ENCODE measurements at places on chromosomes 1 and 21.

DNA sequence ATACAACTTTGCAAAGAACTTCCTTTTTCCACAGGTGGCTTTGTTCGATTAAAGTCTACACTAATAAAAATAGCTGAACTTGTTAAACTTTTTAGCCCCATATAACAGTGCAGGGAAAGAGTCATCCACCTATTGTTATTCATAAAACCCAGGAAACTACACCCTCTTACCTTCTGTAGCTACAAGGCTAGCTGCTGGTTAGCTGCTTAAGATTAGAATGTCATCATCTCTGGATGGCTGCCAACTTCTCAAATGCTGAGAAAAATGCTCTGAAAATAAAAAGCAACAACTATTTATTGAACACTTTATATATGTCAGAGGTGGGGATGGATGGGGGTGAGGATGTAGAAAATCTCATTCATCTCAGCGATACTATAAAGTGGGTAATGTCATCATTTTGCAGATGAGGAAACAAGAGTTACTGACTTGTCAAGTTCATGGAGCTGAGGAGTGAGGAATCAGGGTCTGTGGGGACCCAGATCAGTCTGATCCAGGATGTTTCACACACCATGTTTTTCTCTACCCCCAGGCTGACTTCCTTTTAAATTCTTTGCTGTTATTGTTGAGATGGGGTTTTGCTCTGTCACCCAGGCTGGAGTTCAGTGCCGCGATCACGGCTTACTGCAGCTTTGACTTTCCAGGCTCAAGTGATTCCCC lies 17.1 kb downstream of the ATP5PF start:
- DNase-seq: no peak

DNA sequence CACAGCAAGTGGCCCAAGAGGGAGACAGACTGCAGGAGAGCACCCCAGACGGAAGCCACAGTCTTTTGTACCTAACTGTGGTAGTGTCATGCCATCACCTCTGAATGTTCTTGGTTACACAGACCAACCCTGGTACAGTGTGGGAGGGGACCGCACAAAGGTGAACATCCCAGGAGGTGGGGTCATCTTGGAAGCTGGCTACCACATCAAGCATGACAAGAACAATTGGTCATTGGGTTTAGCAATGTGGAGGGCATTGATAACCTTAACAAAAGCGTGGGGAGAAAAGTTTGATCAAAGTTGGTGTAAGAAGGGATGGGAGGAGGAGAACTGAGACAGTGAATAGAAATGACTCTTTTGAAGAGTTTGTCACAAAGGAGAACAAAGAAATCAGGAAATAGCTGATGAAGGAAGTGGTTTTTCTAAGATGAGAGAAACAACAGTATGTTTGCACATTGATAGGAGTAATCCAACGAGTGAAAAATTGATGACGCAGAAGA lies 87.1 kb upstream of the CACNA1E start:
- DNase-seq: peak; percentile 76

DNA sequence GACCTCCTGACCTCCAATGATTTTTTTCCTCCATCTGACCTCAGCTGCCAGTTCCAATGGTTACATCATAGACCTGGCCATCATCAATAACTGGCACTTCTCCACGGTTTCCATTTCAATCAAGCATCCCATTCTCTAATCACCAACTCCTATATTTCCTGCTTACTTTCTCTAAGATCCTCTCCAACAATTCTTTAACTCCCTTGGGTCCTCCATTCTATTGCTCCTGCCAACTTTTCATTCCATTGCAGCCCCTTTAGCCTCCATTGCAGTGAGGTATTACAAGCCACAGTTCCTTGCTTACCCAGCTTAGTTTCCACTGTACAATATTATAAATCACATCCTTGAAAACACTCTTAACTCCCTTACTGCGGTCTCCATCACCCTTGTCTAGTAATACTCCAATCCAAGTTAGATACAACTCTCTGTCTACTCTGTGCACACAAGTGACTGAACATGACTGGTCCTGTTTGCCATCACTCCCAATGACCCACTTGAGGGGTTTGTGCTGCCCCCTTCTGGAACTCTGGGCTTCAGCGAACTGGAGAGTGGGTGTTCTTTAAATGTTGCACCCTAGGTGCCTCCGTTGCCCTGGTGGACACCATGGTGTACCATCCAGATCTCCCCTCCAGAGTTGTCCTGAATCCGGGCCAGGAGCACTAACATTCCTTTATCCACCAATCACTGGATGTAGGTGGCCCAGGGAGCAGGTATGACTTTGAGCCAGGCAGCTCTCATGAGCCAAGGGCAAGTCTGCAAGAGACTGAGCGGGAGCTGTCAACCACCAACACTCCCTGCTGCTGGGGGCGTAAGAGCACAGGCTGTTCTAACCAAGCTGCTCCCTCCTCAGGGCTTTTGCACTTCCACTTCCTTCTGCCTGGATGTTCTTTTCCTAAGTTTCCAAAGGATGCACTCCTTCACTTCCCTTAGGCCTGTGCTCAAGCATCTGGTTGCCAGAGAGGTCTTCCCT lies 3.7 kb upstream of the FNDC7 start:
- peak; percentile 58 for DNase-seq

DNA sequence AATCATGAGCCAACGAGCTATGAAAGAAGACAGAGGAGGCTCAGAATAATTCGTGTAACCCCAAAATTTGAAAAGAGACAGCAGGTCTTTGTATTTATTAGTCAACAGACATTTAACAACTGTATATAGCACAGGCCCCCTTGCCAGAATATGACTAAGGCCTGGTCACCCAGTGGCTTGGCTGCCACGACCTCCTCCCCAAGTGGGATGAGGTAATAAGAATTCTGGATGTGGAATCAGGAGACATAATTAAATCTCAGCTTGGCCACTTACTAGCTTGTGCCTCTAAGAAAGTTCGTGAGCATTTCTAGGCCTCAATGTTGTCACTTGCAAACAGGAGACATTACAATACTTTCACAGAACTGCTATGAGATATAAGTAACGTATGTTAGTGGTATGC lies 134.2 kb upstream of the TNFSF4 start:
- DNase-seq: no peak

DNA sequence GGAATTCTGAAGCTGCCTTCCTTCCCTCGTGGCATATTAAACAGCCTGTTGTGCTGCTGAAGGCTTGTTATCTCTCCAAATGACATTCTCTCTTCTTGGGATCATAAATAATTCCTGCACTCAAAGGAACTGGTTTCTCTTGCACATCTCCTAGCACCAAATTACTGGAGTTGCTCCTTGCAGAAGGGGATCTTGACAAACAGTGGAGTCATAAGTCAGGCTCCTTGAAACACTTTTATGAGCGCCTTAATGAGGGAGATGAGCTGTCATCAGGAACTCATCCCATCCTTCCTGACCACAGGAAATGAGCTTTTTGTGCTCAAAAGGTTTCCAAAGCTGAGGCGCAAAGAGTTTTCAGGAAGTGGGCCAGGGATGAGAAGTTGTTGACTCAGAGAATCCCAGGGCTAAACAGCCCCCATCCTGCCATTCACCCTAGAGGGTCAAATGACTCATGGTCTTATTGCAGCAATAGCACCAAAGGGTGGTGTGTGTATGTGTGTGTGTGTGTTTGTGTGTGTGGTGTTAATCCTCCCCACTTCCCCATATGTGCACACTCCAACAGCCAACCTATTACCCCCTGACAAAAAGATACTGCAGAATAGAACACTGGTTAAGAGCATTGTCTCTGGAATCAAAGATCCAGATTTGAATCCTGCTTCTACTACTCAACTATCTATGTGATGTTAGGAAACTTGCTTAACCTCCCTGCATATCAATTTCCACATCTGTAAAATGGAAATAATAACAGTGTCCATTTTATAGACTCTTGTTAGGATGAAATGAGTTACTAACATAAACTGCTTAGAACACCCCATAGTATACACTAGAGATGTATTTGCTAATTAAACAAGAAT lies 2.8 kb upstream of the PHC2 start:
- DNase-seq: no peak

- DNase-seq: peak; percentile 83
Observed at GRCh38 chr1:121519042-121519755, 334.4 kb downstream of the SRGAP2C start.

GRCh38 chr21:36630485-36631206 lies 68.3 kb upstream of the SIM2 start:
- peak; percentile 17 for DNase-seq

GRCh38 chr1:61142726-61143500 lies 60.6 kb downstream of the NFIA start:
- DNase-seq: no peak

GRCh38 chr1:216621536-216621935 lies 101.7 kb downstream of the ESRRG start:
- DNase-seq: no peak

DNA sequence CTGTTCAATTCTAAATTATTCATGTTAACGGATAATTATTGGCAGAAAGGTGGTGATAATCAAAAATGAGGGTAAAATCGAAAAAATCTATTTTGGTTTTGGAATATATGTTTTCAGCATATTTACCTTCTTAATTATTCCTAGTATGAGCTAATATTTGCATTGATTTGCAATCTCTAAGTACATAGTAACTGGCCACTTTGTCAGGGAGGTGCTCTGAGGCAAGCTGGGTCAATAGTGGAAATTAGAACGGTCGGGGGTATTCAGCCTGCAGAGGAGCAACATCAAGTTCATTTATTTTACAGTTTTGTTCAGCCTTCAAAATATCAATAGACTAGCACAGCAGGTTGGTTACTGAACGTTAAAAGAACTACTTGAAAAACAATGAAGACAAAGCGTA lies 1.8 kb downstream of the OTUD7B start:
- DNase-seq: no peak

- DNase-seq: no peak
Observed at GRCh38 chr1:22849770-22850169, 122.9 kb downstream of the LACTBL1 start.

DNA sequence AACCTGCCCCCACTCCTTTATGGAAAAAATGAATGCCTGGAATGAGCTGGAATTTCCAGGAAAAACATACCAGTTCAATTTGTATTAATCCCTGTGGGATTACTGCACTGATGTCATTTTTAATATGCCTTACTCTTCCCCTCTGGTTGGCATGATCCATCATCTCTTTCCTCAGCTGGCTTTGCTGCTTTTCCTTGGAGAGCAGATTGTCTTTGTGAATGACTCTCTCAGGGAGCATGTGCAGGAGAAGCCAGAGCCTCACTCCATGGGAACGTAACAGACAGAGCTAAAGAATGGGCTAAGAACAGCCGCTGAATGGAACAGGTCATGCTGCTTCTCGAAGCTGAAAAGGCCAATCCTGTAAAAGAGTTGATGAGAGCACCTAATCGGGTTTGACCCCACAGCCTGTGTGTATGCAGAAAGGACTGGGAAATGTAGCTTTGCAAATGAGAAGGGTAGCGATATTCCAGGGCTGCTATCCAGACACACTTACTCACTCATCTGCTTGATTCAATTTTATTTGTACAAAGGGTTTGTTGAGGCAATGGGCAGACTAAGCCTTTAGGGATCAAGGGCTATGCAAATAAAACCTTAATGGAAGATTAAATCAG lies 20.7 kb downstream of the PHC2 start:
- DNase-seq: no peak

DNA sequence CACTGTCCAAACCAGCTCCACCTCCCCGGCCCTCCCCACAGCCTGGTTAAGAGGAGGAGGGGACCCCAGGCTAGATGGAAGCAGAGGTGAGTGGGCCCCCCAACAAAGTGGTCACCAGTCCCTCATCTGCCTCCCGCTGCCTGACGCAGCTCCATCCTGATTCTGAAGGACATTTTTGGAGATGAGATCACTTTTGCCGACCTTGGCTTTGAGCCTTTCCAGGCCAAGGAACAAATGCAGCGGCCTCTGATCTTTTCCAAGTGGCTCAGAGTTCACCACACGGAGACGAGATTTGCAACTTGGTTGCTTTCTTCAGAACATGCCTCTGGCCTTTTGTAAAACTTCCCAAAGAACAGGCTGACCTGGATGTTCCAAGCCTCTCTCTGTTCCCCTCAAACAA lies 223.1 kb downstream of the NPHP4 start:
- DNase-seq: no peak

DNA sequence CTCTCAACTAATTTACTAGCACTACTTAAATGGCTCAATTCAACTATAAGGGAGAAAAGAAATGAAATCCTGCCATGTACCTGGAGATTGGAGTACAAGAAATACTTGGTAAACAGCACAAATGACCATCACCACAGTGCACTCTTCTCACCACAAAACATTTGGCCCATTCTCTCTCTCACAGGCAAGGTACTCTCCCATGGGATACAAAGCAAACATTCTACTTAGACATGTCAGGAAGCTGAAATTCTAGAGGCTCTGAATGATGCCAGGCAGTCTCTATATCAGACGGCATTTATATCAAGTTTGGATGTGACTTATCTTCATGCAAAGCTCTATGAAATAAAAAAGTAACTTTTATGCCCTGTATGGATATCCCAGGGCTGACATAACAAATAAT lies 72.5 kb downstream of the DPT start:
- DNase-seq: no peak

DNA sequence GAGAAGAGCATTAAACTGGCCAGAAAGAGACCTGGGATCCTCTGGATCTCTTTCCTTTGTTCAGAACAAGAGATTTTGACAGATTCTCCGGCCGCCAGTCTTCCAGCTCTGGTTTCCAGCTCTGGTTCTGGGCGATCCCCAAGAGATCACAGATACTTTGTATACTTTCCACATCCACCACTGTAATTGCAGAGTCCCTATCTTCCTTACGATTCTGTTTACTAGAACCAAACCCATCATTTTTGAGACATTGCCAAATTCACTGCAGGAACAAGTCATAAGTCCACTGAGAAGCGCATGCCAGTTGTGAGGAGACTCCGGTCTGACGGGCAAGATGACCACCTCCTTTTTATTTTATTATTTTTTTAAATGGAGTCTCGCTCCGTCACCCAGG lies 505.2 kb downstream of the SMYD3 start:
- no peak for DNase-seq

DNA sequence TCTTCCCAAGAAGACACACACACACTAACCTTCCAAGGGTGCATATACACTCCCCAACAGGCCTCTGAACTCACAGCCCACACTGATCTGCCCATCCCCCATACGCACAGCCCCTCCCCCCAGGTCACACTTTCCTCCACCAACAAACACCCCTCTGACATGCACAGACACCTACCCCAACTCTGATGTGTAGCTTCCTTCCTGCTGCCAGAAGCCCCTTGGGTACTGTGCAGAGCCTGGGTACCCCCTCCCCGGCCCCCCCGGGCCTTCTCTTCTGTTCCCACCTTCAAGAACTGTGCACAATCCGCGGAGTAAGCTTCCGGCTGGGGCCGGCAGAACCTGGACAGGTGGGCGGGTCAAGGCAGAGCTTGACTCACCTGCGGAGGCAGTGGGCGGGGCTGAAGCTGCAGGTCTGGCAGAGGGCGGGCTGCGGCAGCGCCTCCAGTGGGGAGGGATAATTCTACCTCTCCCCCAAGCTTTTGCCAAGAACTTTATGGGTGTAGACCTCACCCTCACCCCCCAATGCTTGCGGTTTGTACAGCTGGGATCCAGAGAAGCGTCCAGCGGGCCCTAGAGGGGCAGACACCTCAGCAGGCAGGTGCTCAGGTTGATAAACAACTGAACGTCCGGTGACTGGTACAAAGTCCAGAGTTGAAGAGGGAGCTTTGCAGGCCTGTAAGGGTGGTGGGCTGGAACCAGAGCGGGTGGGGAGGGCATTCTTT lies at the start of gene C1orf210:
C1orf210 (minus strand) TSS at position 313 of the 722 bp plus-strand sequence. CDS start 2,311 bp downstream, outside the sequence.
- no peak for DNase-seq

- DNase-seq: no peak
Observed at GRCh38 chr1:169594391-169594790, 8.1 kb upstream of the F5 start.

Data from central memory CD4-positive, alpha-beta T cell (primary cell).